ENCODE measurements at places on chromosomes 16 and 17.

- DNase-seq: no peak
These were observed 57.4 kb upstream of the LGALS9 start for GRCh38 chr17:27573548-27573947.

DNA sequence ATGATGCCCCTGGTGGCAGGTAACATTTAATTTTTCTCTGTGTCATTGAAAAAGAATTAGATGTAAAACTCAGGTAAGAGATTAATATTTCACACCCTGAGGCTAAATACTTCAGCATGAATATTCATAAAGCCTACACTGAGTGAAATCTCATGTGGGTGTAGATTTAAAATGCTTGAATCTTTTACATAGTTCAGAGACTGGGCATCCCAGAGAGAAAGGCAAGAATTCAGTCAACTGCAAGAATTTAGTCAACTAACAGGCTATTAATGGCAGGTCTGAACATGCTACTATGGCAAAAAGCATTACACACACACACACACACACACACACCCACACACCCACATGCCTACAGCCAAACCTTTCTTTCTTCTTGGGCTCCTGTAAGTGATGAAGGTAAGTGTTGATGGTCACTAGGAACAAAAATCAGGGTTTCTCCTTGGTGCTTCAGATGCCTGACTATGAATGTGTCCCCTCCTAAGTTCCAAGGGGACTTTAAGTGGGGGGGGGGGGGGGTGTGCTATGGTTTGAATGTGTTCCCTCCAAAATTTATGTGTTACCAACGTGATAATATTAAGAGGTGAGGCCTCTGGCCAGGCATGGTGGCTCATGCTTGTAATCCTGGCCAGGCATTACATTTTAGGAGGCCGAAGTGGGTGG, 63.7 kb upstream of the PSMD7 start:
- no peak for DNase-seq

GRCh38 chr17:72545766-72546165, 424.9 kb downstream of the SOX9 start:
- DNase-seq: no peak

GRCh38 chr17:61259360-61259759, 140.3 kb upstream of the TBX2 start:
- DNase-seq: no peak

- no peak for DNase-seq
These were observed 903.9 kb downstream of the CDH11 start for GRCh38 chr16:64217789-64218535.

- DNase-seq: no peak
These were observed 4.8 kb downstream of the GLIS2 start for GRCh38 chr16:4320571-4321137.

DNA sequence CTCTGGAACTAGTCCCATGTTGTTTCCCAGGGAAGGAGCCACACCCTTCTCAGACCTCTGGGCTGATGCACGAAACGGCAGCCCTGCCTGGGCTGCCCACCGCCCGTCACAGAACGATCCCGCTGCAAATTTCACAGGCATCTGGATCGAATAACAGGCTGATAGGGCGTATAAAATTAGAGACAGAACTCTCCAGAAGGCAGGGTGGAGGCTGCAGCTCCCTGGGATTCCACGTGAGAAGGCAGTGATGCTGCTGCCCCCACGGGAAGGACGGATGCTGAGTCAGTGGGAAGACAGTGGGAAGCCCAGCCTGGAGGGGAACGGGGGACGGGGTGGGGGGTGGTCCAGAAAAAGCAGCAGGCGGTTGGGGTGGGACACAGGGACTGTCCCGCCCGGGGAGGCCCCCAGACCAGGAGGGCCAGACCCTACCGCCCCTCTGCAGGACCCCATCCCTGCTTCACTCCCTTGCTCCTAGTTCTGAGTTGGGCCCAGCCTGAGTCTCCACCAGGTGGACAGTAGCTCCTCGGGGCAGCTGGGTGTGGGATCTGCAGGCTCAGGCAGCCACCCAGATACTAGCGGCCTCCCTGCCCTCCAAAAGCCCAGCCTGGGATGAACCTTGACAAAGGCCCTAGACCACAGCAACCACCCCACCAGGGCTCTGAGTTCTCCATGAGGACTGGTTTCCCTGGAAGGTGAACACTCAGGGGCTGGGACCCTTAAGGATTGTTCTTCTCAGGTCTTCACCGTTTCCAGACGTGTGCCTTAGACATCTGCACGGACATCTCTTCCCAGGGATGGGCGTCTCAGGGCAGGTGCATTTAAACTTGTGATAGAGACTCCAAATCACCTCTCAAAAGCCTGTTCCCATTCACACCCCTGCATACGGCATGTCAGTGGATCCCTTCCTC, 117.8 kb downstream of the METRNL start:
- no peak for DNase-seq

GRCh38 chr17:40462343-40463121, 19.3 kb downstream of the IGFBP4 start:
- no peak for DNase-seq

Data from CD4-positive, alpha-beta T cell treated with Interleukin-4 for 1 hour (primary cell).